Parietal lobe (tissue), 2 donors: ENCODE measurements at places on chromosomes 6 and 20. TPM values are rescaled to one million over a fixed set of nuclear protein-coding genes. Genes with fewer than 3 reads are reported as not detected.

GRIK2 gene
- 245 TPM for total RNA-seq

DPM1 gene
- 30.4 TPM for total RNA-seq

GHRH gene
- not detected for total RNA-seq

NQO2 gene
- total RNA-seq = 12.5 TPM

RANBP9 gene
- 74.8 TPM for total RNA-seq

LY86 gene
- 1.3 TPM for total RNA-seq

CALHM4 gene
- not detected for total RNA-seq

CLVS2 gene
- 70.1 TPM for total RNA-seq

CASS4 gene
- total RNA-seq = 0.31 TPM

EDN1 gene
- 3.8 TPM for total RNA-seq

R3HDML gene
- total RNA-seq = not detected

GGTLC1 gene
- total RNA-seq = not detected

NR2E1 gene
- 13.5 TPM for total RNA-seq

NAPB gene
- 78.3 TPM for total RNA-seq

TSBP1 gene
- not detected for total RNA-seq

TINAG gene
- total RNA-seq = not detected

DACT2 gene
- total RNA-seq = 1.3 TPM

COX7A2 gene
- total RNA-seq = 99.8 TPM

RIN2 gene
- 23.8 TPM for total RNA-seq

CCM2L gene
- total RNA-seq = 2.8 TPM

NKX2-2 gene
- 0.31 TPM for total RNA-seq

RUNX2 gene
- 0.31 TPM for total RNA-seq

ZFAND3 gene
- total RNA-seq = 34.4 TPM

CLPSL1 gene
- not detected for total RNA-seq

PDE7B gene
- 6.6 TPM for total RNA-seq

CITED2 gene
- total RNA-seq = 31.3 TPM

KIAA0408 gene
- total RNA-seq = 120 TPM

BICRAL gene
- 36.0 TPM for total RNA-seq

CRISP2 gene
- total RNA-seq = 0.31 TPM

CTAGE9 gene
- not detected for total RNA-seq

CCN5 gene
- total RNA-seq = not detected

IL20RA gene
- not detected for total RNA-seq

GSTA2 gene
- not detected for total RNA-seq

TRIM40 gene
- not detected for total RNA-seq

AIF1 gene
- 3.4 TPM for total RNA-seq

RFX6 gene
- total RNA-seq = not detected

PRKN gene
- 13.8 TPM for total RNA-seq

SYNCRIP gene
- total RNA-seq = 110 TPM

XKR7 gene
- total RNA-seq = 18.2 TPM
